Stimulated activated CD4-positive, alpha-beta T cell treated with anti-CD3 and anti-CD28 coated beads, TNF-alpha, amount 100 ng/mL, for 24 hours (primary cell): ENCODE measurements at places on chromosomes 7 and 10.

GRCh38 chr7:127959770-127960169 lies 71.5 kb downstream of the LRRC4 start:
- DNase-seq = no peak

DNA sequence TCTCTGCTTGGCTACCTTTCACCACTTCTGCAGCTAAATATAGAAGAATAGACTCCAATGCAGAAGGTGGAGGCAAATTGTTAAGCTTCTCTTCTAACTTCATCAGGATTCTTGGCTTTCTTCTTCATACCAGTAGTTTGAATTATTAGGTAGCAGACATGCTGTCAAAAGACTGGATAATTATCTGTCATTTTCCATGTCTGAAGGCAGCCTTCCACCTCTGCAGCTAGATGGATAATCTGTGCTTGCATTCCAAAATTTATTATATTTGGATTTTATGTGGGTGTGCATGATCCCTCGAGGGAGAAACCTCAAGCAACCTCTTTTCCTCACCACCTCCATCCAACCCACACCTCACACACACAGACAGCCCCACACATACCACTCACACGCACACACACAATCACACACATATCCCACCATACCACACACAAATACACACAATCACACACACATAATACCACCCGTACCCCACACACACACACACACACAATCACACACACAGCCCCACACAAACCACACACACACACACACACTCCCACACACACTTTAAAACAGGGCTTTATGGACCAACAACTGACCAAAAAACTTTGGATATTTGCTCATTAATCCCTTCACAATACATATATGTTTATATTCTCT lies 145.0 kb downstream of the C7orf25 start:
- DNase-seq = no peak

DNA sequence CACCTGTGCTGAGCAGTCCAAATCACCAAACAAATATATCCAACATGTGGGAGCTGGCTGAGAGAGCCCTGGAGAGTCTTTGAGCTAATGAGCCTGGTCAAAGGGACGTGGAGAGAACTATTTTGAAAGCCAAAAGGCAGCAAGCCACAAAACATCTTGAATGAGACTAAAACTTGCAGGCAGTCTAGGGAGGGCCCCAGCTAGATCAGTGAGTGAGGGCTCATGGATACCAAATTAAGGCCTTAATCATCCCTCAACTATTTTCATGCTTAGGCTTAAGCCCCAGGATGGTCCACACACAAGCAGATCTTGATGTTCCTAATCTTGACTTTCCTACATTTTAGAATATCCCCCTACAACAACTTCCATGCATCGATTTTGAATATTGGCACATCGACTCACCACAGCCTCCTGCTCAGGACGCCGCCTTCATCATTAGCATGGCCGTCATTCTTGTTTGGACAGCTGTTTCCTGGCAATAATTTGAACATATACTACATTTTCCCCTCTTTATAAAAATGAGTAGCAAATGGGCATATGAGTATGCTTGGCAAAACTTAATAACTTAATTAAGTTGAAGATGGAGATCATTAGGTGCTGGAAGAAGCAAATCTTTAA lies 86.9 kb upstream of the ADAM12 start:
- DNase-seq = no peak

- DNase-seq = no peak
Measured at GRCh38 chr10:5496261-5497250, 2.8 kb downstream of the CALML5 start.

DNA sequence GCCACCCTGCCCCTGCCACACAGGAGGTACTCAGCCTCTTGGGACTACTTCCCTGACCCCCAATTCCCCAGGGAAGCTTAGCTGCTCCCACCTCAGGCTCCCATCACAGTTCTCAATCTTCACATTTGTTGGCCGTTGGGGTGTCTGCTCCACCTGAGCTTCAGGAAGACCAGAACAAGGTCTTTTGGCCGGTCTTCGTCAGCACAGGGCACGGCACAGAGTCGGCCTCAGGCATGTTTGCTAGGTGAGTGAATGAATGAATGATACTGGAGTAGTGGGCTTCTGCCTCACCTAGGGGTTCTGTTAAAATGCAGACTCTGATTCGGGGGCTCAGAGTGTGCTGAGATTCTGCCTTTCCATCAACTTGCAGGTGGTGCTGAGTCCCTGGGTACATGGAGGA lies 20.3 kb downstream of the GPRIN2 start:
- DNase-seq = no peak

- no peak for DNase-seq
Measured at GRCh38 chr7:68998136-68998535, 600.1 kb upstream of the AUTS2 start.

DNA sequence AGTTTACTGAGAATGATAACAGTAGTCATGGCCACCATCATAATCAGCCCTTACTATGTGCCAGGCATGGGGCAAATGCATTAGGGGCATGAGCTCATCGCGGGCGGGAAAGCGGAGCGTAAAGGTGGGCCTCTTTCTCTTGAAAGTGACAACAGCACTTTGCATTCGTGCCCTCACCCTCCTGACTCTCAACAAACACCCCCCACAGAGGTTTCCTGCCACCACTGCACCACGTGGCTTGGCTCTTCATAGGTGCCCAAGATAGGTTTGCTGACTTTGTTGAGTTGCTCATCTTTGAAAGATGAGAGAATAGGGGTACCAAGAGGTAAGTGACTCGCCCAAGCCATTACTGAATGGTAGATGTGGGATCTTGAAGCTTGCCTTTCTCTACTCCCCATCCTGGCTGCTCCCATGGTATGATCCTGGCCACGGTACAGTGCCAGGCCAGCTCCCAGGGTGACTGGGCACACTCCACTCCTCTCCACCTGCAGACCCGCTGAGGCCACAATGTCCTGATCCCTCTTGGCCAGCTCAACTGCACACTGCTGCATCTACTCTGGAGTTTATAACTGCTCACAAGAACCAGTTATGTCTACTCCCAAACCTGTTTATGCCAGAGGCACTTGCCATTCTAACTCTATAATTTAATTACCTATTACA lies 26.0 kb downstream of the SLIT1 start:
- no peak for DNase-seq

DNA sequence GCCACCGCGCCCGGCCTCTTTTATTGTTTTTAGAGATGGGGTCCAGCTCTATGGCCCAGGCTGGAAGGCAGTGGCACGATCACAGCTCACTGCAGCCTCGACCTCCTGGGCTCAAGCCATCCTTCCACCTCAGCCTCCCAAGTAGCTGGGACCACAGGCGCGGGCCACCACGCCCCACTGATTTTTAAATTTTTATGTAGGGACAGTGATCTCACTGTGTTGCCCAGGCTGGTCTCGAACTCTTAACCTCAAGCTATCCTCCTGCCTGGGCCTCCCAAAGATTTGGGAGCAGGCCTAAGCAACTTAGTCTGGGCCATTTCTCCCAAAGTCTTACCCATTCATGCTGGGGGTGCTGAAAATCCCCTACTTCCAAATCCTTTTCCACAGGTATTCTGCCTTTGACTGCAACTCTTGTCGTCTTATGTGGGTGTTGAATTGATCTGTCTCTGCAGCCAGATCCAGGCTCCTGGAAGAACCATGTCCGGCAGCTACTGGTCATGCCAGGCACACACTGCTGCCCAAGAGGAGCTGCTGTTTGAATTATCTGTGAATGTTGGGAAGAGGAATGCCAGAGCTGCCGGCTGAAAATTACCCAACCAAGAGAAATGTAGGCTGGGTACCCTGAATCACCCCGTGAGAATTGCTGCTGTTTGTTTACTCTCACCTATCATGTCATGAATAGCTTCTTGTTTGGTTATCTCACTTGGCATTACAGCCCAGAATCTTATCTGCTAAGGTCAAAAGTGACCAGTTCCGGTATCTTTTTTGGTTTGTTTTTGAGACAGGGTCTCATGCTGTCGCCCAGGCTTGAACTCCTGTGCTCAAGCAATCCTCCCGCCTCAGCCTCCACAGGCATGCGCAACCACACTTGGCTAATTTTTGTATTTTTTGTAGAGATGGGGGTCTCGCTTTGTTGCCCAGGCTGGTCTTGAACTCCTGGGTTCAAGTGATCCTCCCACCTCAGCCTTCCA lies 1.1 kb downstream of the ZDHHC4 start:
- no peak for DNase-seq

GRCh38 chr7:3835109-3835508 lies 534.1 kb downstream of the SDK1 start:
- no peak for DNase-seq

DNA sequence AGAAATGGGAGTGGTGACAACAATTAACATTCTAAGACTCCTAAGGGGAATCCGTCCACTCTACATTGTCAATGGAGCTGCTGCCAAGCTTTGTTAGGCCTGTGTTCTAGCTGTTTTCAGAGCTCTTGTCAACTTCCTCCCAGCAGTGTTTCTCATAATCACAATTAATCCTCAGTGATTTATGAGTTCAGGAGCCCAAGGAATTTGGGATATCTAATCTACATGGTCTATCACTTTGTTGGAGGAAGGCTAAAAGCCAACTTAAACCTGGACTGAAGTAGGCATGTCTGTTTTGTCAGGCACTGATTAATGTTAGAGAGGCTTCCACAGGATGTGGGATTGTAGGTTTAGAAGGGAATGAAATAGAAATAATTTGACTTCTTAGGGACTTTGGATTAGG lies 10.2 kb upstream of the OR2F2 start:
- DNase-seq = no peak

DNA sequence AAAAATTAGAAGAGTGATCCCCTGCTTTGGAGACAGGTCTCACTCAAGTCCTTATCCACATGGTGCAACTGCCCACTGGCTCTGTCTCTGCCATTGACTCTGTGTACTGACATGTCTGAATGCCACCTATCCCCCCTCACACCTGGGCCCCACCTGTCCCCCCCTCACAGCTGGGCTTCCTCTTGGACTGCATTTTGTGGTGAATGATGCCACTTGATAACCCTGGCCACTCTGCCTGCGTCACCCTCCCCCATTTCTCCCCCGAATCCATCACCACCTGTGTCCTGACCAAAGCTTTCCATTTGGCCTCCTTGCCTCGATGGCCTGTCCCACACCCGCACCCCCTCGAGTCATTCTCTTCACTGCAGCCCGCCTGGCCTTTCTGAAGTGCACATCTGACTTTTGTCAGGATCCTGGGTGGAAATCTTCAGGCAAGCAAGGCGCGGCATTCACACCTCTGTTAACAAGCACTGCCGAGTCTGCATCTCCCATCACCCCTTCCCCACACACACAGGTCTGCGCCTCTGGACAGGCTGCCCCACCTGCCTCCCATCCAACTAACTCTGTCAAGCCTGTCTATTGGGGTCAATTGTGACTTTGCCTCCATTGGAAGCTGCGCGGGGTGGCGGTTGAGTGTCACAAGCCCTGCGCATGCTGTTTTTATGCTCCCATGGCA lies 175.3 kb upstream of the KLF14 start:
- no peak for DNase-seq

DNA sequence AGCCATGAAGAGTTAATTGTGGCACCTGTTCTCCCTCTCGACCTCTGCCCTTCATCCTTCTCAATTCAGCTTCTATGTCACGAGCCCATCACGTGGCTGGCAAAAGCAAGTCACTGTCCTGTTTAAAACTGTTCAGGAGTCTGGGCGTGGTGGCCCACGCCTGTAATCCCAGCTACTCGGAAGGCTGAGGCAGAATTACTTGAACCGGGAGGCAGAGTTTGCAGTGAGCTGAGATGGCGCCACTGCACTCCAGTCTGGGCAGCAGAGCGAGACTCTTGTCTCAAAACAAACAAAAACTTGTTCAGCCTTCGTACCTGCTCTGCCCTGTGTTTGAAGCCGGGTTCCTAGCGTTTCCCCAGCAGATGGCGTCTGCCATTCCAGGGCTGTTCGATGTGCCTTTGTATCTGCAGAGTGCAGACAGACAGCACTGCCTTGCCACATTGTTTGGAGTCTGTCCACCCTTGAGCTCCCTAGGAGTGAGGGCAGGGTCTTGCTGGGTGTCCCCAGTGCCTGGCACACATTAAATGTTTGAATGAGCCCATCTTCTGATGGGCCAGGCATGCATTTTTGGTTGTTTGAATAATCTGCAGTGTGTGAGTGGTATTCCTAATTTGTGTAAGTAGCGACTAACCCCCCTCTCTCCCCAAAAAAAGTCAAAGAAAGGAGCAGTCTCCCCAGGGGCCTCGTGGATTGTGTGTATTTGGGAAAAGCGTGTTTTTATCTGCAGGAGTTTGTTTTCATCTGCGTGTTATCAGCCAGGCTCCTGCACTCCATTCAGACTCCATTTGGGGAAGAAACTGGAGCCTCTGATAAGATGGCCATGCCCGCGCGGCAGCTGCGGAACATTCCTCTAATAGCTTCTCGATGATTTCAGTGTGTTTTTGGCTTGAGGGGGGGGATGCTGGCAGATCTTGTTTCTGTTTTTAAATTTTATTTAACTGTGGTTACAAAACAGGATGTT lies 61.2 kb downstream of the DNAJB6 start:
- no peak for DNase-seq

DNA sequence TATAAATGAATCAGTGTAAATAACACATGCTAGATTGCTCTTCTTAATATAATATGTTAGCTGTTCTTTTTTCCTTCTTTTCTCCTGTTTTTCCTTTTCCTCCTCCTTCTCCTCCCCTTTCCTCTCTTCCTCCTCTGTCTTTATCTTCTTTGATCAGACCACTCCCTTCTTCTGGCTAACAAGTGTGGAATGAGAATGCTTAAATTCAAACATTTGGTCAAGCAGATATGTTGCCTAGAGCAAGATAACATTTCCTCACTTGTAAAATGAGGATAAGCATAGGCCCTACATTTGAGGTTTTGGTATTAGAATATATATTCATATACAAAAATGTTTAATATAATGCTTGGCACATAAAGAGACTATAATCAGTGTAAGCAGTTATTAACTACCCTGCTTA lies 299.1 kb downstream of the PCDH15 start:
- DNase-seq = no peak

- DNase-seq = no peak
Measured at GRCh38 chr10:125054669-125055268, 105.6 kb downstream of the CTBP2 start.

- no peak for DNase-seq
Measured at GRCh38 chr10:5490032-5490431, 9.3 kb downstream of the CALML5 start.

DNA sequence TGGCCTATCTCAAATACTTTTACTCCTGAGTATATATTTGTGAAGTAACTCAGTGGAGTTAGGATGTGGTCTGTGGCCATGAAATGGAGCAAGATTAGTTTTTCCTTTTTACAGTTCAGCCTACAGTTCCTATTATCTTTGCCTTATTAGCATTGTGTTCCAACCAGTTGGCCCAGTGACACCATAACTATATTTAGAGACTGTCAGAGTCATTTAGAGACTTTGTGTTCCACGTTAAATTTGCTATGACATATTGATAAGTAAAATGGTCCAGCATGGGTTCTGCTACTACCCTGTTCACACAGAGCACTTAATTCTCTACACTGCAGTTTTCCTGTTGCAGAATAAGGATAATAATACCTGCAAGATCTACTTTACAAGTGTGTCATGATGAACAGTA lies 68.3 kb upstream of the RAB11FIP2 start:
- DNase-seq = no peak

GRCh38 chr10:77160679-77161078 lies 476.9 kb downstream of the KCNMA1 start:
- no peak for DNase-seq
